ENCODE measurements at places on chromosomes 11 and 22.

- H3K4me3 ChIP-seq, result no peak overlapping the region
- H3K27ac ChIP-seq, result no peak overlapping the region
- H3K4me1 ChIP-seq, result peaks cover 3% of the 10 kb centered on the region
- peaks cover 19% of the 10 kb centered on the region for H3K36me3 ChIP-seq
Measured at GRCh38 chr22:30908051-30908461, 60.5 kb downstream of the MORC2 start.

- H3K36me3 ChIP-seq, result peaks cover 14% of the 10 kb centered on the region
- peak overlapping the region; percentile 99 for H3K4me3 ChIP-seq
- no peak for DNase-seq
- no peaks in the 10 kb centered on the region for H3K27me3 ChIP-seq
Measured at GRCh38 chr11:43359422-43359818, 700 bp downstream of the TTC17 start.

DNA sequence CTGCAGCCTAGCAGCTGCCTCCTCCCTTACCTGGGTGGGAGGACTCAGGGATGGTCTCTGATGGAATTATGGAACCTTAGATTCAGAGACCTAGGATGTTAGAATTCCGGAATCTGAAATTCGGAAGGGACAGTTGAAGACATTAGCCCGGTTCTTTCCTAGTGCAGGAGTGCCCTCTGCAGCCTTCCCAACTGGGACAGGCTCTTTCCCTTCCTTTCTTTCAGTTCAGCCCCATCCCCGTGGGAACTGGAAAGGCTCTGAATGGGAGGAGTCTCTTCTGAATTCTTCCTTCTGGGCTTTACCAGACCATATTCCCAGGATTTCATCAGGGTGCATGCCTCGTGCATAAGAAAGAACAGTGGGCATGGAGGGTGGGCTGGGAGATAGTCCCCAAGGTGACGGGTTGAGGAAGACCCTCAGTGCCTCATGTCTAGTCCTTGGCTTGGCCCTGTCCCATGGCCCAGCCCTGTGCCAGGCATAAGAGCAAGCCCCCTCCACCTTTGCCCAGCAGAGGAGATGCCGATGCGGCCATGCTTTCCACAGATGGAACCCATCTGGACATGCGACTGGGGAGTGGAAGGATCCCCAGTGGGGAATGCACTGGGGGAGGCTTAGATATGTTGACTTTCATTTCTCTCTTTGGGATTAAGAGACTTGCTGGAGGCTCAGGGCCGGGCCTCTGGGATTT is 14.4 kb downstream of the DNAJB13 start:
- no peaks in the 10 kb centered on the region for H3K36me3 ChIP-seq
- DNase-seq, result no peak

DNA sequence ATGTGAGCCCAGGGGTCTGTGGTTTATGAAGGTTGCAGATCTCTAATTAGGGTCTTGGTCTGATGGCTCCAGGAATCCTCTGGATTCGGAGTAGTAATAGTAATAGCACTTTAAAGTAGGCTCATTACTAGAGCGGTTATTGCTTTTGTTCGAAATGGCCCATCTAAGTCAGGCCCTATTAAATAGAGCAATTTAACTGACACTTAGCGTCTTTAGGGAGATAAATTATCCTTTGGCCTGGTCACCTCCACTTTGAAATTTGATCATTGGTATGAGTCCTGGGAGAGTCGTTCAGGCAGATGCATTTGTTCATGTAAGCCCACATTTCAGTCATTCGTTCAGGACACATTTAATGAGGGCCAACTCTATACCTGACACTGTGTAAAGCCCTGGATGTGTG is 54.8 kb downstream of the LDLRAD3 start:
- H3K27me3 ChIP-seq, result peaks cover 9% of the 10 kb centered on the region
- no peak for DNase-seq
- no peaks in the 10 kb centered on the region for H3K36me3 ChIP-seq

DNA sequence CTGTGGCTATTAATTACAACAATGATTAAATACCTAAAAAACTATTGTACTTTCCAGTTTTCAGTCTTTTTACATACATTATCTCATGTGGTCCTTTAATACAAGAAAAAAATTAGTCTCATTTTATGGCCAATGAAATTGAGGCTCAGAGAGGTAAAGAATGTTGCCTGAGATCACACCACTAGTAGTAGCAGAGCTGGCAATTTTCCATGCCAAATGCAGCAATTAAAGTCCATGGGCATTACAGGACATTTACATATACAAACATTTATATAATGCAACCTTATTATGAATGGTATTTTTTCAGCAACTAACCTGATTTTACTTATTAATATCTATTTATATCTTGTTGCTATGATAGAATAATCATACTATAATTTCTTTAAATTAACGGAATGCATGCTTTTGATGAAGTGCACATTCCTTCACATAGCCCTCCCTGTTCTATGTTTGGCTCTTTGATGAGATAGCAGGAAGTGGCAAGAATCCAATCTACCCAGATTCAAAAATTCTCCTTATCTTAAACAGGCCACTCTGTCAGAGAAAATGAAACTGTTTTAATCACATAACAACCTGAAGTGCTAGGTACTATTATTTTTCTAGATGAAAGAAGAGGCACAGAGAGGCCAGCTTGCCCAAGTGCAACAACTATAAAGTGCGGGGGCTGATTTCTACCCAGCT is 120.9 kb upstream of the LDLRAD3 start:
- H3K4me1 ChIP-seq, result peaks cover 10% of the 10 kb centered on the region
- H3K27ac ChIP-seq, result no peak overlapping the region
- no peaks in the 10 kb centered on the region for H3K27me3 ChIP-seq

GRCh38 chr22:48574776-48575617 is 1252.7 kb downstream of the BRD1 start:
- peaks cover 52% of the 10 kb centered on the region for H3K27me3 ChIP-seq
- peak overlapping the region; percentile 48 for H3K4me3 ChIP-seq
- peaks cover 10% of the 10 kb centered on the region for H3K36me3 ChIP-seq

- DNase-seq, result no peak
- no peaks in the 10 kb centered on the region for H3K36me3 ChIP-seq
- no peak overlapping the region for H3K27ac ChIP-seq
Measured at GRCh38 chr22:29867260-29867659, 15.7 kb upstream of the MTMR3 start.

DNA sequence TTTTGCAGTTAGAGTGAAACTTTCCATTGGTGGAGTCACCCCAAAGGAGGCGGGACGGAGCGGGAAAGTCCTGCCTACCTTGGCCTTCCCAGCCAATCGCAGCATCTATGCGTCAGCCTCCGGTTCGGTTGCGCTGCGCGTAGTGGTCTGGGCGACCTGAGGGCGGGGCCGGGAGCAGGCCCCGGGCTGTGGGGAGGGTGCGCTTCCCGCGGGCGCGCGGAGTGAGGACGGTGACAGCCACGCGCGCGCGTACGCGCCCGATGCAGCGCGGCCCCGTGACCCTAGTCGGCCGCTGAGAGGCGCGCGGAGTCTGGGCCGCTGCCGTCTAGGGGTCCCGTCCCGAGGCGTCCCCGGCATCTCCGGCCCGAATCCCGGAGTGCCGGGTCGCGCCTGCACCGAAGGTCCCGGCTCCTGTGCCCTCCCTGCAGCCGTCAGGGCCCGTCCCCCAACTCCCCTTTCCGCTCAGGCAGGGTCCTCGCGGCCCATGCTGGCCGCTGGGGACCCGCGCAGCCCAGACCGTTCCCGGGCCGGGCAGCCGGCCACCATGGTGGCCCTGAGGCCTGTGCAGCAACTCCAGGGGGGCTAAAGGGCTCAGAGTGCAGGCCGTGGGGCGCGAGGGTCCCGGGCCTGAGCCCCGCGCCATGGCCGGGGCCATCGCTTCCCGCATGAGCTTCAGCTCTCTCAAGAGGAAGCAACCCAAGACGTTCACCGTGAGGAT is at the start of gene NF2:
NF2 (plus strand) TSS at position 276 of the 718 bp plus-strand sequence; CDS start at position 642, 366 bp downstream.
- H3K4me3 ChIP-seq, result peak within 1 kb of the TSS; percentile 95
- H3K27me3 ChIP-seq, result no peaks in the 10 kb centered on the region
- H3K36me3 ChIP-seq, result peaks cover 4% of the 10 kb centered on the region
- H3K4me1 ChIP-seq, result peaks cover 10% of the 10 kb centered on the region
- peak; percentile 99 for DNase-seq

- peak overlapping the region; percentile 67 for H3K4me3 ChIP-seq
- no peak overlapping the region for H3K27ac ChIP-seq
- H3K36me3 ChIP-seq, result no peaks in the 10 kb centered on the region
- peaks cover 38% of the 10 kb centered on the region for H3K4me1 ChIP-seq
- H3K27me3 ChIP-seq, result peaks cover 46% of the 10 kb centered on the region
Measured at GRCh38 chr22:43118024-43118849, 7.7 kb downstream of the BIK start.

DNA sequence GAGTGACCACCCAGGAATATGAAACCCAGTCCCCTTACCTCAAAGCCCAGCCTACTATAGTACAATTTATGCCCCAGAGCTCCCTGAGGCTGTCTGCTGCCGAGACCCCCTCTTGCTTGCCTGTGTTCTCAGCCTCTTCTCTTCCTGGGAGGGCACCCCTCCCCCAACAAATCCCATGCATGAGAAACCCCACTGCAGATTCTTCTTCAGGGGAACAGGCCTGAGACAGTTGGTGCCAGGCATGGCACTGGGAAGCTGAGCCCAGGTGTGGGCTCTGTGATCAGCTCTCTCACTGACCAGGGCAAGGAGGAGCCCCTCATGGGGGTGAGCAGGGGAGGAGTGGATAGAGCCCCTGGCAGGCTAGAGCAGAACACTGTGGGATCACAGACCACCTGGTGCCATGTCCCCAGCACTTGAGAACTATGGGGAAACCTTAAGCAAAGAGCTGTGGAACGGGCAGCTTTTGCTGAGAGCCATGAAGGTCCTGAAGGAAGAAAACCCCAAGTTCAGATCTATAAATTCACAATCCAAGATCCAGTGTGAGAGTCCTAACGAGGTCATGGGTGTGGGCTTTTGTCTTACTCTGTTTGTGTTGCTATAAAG is 46.5 kb upstream of the TH start:
- DNase-seq, result no peak
- H3K27me3 ChIP-seq, result peaks cover 17% of the 10 kb centered on the region
- H3K27ac ChIP-seq, result no peak overlapping the region

DNA sequence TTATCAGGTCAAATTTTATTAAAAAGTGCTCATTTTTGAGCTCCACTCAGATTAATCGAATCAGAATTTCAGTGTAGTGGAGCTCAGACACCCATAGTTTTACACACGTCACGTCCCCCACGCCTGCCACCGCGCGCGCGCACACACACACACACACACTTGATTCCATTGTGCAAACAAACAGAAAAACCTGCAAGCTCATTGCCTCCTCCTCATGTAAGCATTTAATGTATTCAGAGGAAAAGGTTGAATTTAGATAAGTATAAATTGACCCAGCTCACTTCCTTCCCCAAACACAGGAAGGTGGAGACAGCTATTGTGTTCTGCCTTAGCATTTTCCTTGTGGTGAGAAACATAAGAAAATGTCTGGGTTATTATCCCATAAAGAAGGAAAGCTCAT is 336.7 kb downstream of the LUZP2 start:
- H3K4me3 ChIP-seq, result no peak overlapping the region
- H3K4me1 ChIP-seq, result no peaks in the 10 kb centered on the region
- no peaks in the 10 kb centered on the region for H3K36me3 ChIP-seq
- DNase-seq, result no peak
- no peaks in the 10 kb centered on the region for H3K27me3 ChIP-seq

DNA sequence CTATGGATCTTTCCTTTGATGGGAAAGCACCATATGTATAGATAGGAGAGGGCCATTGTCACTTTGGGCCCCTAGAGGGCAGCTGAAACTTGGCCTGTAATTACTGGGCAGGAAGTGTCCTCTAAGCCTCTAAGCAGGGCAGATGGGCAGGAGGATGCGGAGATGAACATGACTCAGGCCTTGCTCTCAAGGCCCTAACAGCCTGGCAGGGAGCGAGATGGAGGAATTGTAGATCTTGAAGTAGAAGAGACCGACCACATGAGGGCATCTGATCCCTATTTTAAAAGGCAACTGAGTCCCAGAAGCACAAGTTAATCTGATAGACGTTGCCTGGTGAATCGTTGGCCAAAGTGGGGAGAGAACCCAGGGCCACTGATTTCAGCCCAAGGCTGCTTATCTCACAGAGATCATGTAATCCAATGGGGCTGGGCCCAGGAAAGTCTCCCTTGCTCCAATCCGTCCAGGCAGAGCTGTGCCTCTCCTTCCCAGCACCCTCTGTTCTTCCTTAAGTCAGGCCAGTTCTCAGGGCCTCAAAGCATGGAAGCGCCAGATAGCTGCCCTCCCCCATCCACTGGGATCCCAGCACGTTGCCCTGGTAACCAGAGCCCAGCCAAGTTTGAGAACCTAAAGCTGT is 2.5 kb upstream of the SEPTIN3 start:
- peak; percentile 47 for DNase-seq
- no peaks in the 10 kb centered on the region for H3K4me1 ChIP-seq
- peak overlapping the region; percentile 51 for H3K27ac ChIP-seq
- H3K4me3 ChIP-seq, result no peak overlapping the region
- no peaks in the 10 kb centered on the region for H3K36me3 ChIP-seq
- H3K27me3 ChIP-seq, result peaks cover 19% of the 10 kb centered on the region

DNA sequence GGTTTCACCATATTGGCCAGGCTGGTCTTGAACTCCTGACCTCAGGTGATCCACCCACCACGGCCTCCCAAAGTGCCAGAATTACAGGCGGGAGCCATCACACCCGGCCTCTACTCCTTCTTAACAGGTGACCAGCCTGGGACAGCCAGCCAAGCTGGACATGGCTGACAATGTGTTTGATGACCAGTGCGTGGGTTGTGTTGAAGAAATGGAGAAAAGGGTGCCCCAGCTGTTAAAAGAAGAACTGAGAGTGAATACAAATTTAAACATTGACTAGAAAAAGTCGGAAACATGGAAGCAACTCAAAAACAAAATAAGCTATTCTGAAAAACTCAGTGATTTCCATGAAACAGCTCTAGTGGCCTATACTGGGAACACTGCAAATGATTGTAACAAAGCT is 86.5 kb upstream of the CLPB start:
- H3K4me3 ChIP-seq, result no peak overlapping the region
- H3K27me3 ChIP-seq, result peaks cover 15% of the 10 kb centered on the region
- H3K36me3 ChIP-seq, result no peaks in the 10 kb centered on the region
- no peak overlapping the region for H3K27ac ChIP-seq

GRCh38 chr11:75432911-75433321 is at the start of gene KLHL35:
KLHL35 (minus strand) TSS chr11:75433203; CDS start chr11:75430629, 2,574 bp downstream.
- H3K4me1 ChIP-seq, result peaks cover 21% of the 10 kb centered on the region
- no peak within 1 kb of the TSS for H3K4me3 ChIP-seq
- peaks cover 57% of the 10 kb centered on the region for H3K27me3 ChIP-seq
- no peak within 1 kb of the TSS for H3K27ac ChIP-seq
- DNase-seq, result no peak

- no peak overlapping the region for H3K27ac ChIP-seq
- no peaks in the 10 kb centered on the region for H3K4me1 ChIP-seq
- H3K4me3 ChIP-seq, result no peak overlapping the region
- H3K27me3 ChIP-seq, result no peaks in the 10 kb centered on the region
- no peak for DNase-seq
- no peaks in the 10 kb centered on the region for H3K36me3 ChIP-seq
Measured at GRCh38 chr11:36037031-36037430, 93.2 kb downstream of the LDLRAD3 start.

- DNase-seq, result no peak
- H3K4me1 ChIP-seq, result no peaks in the 10 kb centered on the region
- no peak overlapping the region for H3K27ac ChIP-seq
- peaks cover 12% of the 10 kb centered on the region for H3K36me3 ChIP-seq
- H3K27me3 ChIP-seq, result no peaks in the 10 kb centered on the region
- H3K4me3 ChIP-seq, result no peak overlapping the region
Measured at GRCh38 chr22:26884921-26885320, 227.5 kb downstream of the MIAT start.

Data from stimulated activated naive B cell treated with anti-CD40 and anti-IgM and Interleukin-4, amounts not matched to agents 10 μg/mL and 1 μg/mL and 100 μg/mL, for 72 hours (primary cell).